Spinal cord (tissue), 10 donors: ENCODE measurements at places on chromosomes 11 and 22.

- DNase-seq, result no peak
Observed at GRCh38 chr11:126134461-126135155, 71.9 kb upstream of the CDON start.

DNA sequence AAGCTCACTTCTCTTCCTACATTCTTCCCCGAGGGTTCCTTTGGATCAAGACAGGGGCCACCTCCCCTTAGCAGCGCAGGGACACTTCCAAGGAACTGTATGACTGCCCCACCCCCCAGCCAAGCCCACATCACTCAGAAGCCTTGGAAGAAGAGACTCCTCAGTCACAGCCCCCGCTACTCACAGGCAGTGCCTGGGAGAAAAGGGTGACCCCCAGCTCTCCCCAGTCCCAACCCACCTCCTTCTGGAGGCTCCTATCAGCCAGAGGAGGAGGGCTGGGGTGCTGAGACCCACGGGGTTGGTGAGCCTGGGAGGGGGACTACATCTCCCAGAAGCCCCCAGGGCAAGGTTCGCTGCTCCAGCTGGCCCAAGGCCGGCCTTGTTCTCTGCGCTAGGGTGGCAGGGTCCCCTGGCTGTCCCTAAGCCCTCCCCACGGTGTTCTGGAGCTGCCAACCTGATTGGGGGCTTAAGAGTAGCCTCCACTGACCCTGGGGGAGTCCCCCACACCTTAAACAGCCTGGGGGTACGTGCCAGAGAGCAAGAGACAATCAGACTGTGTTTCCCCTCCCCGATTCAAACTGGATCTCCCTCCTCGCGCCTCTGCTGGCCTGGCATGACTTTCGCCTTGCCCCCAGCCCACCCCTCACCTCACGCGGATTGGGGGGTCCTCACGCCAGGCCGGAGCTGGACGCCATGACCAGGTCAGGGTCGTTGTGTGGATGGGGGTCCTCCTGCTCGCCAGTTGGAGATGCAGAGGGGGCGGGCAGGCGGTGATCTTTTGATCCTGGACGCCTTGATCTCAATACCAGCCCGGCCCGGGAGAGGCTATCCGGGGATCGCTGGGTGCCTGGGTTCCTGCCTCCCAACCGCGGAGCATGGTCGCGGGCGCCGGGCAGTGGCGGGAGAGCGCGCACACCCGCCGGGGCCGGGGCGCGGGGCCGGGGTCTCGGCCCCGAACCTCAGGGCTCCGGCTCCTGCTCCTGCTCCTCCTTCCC is 838 bp downstream of the BCL9L start:
- DNase-seq, result no peak

DNA sequence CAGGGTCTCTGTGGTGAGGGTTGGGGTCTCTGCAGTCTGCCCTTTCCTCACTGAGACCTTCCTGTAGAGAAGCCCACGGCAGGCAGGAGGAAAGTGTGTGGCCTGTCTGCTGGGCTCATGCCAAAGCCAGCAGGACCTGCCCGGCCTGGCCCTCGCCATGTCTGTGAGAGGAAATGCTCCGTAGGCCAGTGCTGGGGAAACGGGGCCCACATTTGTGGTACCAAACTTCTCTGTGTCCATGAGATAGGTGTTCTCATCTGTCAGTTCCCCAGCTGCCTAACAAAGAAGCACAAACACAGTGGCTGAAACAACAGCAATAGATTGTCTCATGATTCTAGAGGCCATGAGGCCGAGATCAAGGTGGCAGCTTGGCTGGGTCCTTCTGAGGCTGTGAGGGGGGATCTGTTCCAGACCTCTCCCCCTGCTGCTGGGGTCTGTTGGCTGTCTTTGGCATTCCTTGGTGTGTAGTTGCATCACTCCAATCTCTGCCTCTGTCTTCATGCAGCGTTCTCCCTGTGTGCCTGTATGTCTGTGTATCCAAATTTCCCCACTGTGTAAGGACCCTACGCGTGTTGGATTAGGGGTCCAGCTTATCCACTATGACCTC is 772.5 kb downstream of the TBC1D22A start:
- DNase-seq, result no peak

GRCh38 chr11:85184721-85185120 is 442.4 kb downstream of the DLG2 start:
- DNase-seq, result no peak

- no peak for DNase-seq
Observed at GRCh38 chr11:59271247-59271755, 58.6 kb upstream of the MPEG1 start.

GRCh38 chr11:38060920-38061319 is 1462.9 kb upstream of the RAG2 start:
- DNase-seq, result no peak

DNA sequence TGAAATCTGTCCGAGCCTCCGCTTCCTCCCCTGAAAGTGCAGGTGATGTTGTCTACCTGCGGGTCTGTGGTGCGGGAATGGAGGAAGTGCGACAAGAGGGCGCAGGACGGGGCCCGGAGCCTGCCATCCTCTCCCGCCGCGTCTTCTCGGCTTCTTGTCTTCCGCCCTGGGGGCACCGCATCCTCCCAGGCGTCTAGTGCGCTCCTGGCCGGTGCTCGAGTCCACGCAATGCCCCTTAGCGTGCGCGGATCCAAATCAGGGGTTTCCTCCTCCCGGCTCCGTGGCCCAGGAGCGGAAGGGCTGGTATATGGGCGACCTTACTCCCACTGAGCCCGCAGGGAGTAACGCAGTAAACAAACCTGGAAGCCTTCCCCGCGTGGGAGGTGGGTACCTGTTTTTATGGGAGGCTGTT is 405 bp downstream of the SFI1 start:
- DNase-seq, result no peak

- DNase-seq, result no peak
Observed at GRCh38 chr11:27703481-27703880, 3.2 kb upstream of the BDNF start.

- no peak for DNase-seq
Observed at GRCh38 chr22:48313175-48313830, 1514.4 kb downstream of the BRD1 start.

DNA sequence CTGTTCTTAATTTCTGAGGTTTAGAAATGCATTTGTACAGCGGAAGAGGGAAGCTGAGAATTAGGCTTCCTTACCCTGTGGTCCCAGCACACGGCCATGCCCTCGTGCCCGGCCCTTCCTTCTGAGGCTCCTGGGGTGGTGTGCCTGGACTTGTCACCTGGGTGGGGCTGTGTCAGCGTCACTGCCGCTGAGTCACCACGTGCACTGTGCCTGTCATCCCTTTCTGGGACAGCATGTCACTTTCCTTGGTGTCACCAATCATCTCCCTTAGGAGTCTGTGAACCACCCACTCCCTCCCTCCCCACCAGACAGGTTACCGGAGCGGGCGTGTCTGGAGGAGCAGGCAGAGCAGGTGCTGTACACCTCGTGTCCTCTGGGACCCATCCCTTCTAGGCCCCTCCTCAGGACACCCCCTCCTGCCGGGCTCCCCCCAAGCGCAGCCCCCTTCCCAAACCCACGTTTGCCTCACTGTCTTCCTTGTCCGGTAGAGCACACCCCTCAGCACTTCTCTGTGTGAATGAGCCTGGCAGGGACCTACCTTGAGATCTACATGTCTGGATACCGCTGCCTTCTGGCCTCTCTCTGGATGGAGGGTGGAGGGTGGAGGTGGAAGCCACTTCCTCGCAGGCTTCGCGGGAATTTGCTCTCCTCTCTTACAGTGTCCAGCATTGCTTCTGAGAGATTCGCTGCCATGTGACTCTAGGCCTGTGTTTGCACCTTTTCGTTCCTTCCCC is 367.6 kb downstream of the TBC1D22A start:
- no peak for DNase-seq

DNA sequence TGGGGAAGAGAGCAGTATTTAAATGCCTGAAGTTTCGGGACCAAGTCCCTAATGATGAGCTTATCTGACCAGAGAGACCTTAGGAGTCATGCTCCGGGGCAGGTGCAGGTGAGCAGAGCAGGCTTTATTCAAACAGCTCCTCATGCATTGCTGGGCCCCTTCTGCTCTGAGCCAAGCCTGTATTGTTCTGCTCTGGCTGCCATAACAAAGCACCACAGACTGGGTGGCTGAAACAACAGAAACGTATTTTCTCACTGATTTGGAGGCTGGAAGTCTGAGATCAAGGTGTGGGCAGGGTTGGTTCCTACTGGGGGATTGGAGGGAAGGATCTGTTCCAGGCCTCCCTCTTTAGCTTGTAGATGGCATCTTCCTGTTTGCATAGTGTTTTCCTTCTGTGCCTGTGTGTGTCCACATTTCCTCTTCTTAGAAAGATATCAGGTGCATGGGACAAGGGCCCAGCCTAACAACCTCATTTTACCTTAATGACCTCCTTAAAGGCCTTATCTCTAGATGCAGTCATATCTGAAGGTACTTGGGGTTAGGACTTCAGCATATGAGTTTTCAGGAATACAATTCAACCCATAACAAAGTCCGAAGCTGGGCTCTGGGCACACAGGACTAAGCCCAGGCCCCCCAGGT is 97.1 kb upstream of the PARVA start:
- no peak for DNase-seq

GRCh38 chr11:32538804-32539203 is 44.8 kb upstream of the EIF3M start:
- DNase-seq, result no peak

- DNase-seq, result no peak
Observed at GRCh38 chr22:36227396-36227795, 11.9 kb downstream of the APOL2 start.

DNA sequence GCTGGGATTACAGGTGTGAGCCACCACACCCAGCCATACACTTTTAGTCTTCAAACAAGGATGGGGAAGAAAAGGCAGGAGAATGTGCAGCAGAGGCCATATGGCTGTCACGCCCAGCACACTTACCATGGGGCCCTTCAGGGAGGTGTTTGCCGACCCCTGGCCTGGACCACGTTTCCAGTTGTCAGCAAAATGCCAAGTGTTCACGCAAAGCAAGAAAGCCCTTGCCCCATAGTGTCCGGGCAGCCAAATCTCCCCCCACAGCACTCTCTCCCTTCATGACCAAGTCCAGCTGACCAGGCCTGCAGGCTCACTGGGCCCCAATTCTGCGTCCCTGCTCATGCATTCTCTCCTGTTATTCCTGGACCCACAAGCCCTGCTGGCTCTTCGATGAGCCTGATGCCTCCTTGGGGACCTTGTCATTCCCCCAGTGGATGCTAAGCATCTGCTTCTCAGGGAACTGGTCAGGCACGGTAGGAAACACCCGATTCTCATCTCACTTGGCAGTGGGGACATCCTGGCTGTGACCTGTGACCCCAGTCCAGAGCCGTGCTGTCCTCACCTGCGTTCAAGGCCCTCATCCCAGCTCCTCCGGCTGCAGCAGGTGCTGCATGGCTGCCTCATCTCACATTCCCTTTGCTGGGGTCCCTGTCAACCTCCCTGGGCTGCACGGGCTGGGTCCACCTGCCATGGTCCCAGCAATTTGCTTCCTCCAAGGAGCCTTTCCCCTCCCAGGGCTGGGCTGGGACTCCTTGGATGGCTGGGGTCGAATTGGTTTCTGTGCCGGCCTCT is 96.4 kb downstream of the CTTN start:
- no peak for DNase-seq

- DNase-seq, result no peak
Observed at GRCh38 chr11:134362192-134362901, 30.6 kb downstream of the GLB1L2 start.

DNA sequence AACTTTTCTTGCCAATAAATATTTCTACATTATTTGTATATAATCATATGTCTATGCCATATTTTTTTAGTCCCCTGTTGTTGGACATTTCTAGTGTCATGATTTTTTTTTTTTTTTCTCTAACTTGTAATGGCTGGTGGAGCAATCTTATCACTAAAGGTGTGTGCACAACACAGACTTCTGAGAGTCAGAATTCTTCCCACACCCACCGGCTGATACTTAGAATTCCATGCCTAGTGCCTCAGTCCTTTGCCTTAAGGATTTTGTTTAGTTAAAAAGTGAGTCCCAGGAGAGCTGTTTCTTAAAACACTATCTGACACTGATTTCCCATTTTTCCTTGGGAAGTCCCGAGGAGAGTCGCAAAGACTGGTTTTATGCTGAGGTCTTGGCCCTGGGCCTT is 87.7 kb upstream of the BARX2 start:
- DNase-seq, result no peak

- DNase-seq, result no peak
Observed at GRCh38 chr11:132913886-132914285, 618.4 kb downstream of the OPCML start.

- peak; percentile 81 for DNase-seq
Observed at GRCh38 chr22:17830043-17830961, 56.0 kb upstream of the BID start.

GRCh38 chr22:32723643-32724042 is 77.9 kb upstream of the TIMP3 start:
- DNase-seq, result peak; percentile 75

- no peak for DNase-seq
Observed at GRCh38 chr11:121485216-121485615, 32.4 kb upstream of the SORL1-AS1 start.

- no peak for DNase-seq
Observed at GRCh38 chr11:95341221-95341620, 110.2 kb upstream of the SESN3 start.

- no peak for DNase-seq
Observed at GRCh38 chr22:31734512-31734911, 15.4 kb downstream of the PRR14L start.

GRCh38 chr11:32891657-32892354 is 805 bp upstream of the QSER1 start:
- no peak for DNase-seq
